ENCODE measurements at places on chromosomes 3 and 15.

DNA sequence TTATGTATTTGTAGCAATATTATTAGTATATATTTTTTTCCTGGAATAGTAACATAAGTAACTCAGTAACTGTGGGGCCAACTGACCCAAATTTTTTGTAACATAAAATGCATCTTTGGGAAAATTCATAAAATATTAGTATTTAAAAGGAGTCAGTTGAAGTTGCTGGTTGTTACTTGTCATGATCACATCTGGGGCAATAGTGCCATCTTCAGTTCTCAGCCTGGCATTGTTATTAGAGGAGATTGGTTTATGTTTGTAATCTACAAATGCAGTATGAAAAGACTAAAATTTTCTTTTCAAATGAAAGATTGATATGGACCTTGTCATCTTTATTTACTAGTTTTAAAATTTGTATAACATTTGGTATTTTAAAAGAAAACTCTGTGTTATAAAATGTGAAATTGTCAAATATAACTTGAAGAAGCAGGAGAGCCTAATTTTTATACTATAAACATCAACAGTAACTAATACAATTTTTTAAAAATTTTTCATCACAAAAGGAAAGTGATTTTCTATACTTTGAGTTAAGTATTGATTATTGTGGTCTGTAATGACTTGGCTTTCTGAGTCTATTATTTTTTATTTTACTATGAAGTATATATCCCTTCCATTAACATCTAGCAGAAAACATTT lies 38.8 kb upstream of the MLF1 start:
- DNase-seq = peak; percentile 45

- DNase-seq = peak; percentile 93
Observed at GRCh38 chr3:172355836-172356235, 92.4 kb downstream of the GHSR start.

GRCh38 chr15:81301815-81302399 lies 22.0 kb downstream of the STARD5 start:
- no peak for DNase-seq

GRCh38 chr3:44237161-44237560 lies 4.5 kb upstream of the TOPAZ1 start:
- DNase-seq = no peak

DNA sequence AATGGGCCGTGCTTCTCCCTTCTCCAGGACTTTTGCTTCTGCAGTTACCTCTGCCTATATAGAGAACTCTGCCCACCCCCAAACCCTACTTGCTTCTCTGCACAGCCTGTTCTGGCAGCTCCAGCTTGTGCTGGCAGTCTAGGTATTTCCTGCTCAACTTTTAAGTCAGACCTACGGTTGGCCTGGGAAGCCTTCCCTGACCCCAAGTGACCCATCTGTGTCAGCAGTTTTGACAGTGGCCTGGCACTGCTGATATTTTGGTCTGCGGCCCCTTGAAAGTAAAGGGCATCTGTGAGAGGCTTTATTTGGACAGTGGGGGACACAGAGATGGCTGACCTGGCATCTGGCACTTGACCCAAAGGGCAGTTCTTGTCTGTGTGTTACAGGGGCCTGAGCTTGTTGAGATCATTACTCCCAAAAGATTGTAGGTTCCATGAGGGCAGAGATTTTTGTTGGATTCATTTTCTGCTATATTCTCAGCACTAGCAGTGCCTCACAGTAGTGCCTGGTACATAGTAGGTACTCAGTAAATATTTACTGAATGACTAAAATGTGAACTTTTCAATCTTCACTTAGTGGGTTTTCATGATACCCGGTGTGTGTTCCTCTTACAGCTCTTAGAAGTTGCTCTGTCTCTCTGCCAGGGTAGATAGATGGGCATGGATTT lies 55.2 kb upstream of the TRAK1 start:
- DNase-seq = no peak

GRCh38 chr15:52295421-52296001 lies at the start of gene MYO5C:
Gene MYO5C, minus strand, starts transcription at chr15:52295804. Its CDS starts 168 bp downstream, at chr15:52295636.
- peak; percentile 82 for DNase-seq

DNA sequence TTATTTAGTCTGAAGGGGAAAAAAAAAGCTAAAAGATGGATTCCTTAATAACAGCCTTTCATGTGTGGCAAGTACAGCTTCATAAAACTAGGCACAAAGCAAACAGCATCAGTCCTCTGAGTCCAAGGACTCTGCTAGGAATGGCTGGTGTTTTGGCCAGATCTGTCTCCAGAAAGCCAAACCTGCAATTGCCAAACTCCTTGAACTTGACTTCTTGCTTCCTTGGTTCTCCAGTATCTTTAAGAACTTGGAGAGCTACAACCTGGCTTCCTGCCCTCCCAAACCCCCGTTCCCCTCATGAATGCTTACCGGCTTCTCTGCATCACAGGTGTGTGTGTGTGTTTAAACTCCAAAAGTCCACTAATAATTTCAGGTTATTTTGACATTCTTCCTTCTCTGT lies 1.6 kb upstream of the PLOD2 start:
- no peak for DNase-seq

- DNase-seq = no peak
Observed at GRCh38 chr3:134606033-134607025, 44.5 kb downstream of the KY start.

GRCh38 chr3:141796889-141797781 lies 33.9 kb downstream of the GRK7 start:
- peak; percentile 39 for DNase-seq

DNA sequence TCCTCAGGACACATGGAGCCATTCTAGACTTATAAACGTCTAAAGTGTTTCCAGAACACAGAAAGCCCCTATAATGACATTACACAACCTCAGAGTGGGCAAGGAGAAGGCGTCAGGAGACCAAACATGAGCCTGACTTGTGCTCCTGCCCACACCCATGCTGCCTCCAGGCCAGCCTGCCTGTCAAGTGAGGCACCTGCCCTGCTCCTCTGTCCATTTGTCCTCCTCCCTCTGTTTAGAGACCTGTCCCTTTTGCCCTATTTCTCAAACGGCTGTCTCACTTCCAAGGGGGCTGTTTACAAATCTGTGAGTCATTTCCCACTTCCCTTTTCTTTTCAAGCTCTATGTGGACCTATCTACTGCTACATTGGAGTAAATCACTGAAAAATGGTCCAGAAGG lies 21.0 kb downstream of the ZDHHC3 start:
- DNase-seq = peak; percentile 29

DNA sequence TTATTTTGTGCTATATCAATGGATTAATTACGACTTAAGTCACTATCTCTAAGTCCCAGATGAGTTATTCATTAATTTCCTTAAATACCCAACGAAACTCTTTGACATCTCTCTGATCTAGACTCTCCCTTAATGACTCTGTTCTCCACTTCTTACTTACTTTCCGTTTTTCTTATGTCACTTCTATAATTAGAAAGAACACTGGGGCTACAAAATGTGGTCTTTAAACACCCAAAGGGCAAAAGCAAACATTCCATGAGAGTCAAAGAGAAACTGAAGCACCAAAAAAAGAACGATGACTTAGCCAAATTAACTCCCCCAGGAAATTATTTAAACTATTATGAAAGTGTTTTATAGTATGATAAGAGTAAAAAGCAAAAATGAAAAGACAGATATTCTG lies 166.4 kb upstream of the UBE2E2 start:
- no peak for DNase-seq

DNA sequence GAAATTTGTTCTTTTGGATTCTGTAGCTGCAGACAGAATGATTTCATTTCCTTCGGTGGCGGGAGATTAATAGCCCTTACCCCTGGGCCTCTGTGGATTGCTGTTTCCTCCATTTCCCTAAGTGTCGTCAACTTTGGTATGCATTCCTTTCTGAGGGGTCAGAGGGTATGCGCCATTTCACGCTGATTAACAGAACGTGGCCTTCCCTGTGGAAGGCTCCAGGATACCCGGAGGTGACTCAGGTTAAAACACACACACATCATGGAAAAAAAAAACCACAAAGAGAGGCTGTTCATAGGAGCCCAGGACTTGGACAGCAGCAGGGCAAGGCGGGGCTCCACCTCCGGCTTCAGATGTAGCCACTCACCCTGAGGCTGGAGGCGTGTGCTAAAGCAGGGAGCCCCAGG lies 51.9 kb downstream of the EPHB1 start:
- DNase-seq = peak; percentile 80

DNA sequence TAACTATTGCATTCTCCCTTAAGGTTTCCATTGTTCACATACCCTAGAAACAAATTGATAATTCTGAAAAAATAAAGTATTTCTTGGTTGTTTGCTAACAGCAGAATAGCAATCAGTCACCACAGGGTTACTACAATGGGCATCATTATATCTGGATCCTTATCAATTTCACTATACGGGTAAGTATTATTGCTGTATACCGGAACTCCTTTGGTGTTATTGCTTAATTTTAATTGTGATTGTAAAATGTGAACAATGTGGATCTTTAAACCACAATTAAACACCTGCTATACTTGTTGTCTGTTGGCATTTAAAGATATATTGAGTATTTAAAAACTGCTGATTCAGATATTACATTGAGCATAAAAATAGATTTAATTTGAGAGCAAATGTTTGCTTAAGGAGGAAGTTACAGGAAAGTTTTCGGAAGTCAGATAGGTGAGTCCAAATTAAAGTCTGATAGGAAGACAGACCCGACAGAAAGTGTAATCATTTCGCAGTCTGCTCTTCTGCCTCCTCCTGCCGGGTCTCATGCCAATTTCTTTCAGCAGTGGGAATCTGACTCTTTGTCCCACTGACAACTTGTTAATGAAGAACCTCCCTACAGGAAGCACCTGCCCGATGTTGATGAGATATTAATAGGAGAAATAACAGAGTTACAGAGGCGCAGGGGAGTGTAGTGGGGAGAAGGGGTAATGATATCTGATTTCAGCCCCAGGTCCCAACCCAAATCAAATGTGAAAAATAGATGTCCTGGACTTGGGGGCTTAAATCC lies 169.7 kb upstream of the TBC1D5 start:
- DNase-seq = no peak

- peak; percentile 91 for DNase-seq
Observed at GRCh38 chr3:158725348-158726011, 6.8 kb downstream of the RARRES1 start.

DNA sequence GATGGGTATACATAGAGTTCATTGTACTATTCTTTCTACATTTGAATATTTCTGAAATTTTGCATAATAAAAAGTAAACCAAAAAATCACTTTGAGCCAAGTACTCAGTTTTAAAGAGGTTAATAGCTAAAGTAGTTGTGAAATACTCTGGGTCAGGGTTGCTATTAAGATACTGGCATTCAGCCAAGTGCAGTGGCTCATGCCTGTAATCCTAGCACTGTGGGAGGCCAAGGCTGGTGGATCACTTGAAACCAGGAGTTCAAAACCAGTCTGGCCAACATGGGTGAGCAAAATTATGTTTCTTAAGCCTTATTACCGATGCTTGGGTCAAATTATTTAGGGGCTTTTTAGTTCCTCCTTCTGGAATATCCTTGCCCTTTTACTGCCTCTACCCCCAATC lies 122.0 kb upstream of the MELTF start:
- peak; percentile 56 for DNase-seq

- DNase-seq = no peak
Observed at GRCh38 chr3:46710671-46711295, 6.9 kb downstream of the PRSS50 start.

DNA sequence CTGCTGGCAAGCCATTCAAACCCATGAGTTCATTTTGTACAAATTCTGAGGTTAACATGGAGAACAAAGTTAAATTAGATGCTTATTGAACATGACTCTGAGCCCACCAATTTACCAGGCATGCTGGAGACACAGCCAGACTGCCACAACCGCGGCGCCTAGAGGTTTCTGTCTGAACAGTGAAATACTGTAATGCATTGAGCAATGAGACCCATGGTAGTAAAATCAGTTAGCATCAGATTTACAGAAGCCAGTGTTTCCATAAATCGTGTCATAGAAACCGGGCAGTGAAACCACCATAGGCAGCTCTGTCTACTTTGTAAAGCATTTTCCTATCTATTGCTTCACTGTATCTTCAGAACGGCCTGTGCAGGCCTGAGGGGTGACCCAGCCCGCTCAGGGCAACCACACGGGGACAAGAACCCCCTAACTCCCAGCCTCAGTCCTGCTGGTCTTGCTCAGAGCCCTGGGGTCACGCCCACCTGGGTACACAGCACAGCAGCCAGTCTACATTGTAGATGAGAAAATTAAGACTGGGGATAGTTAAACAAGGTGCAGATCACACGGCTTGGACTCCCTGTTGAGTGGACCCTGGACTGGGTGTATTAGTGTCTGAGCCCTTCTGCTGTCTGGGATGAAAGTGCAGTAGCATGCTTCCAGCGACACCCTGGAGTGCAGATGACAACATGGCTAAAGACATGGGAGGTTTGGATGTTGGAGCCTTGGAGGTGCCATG lies 44.2 kb downstream of the MGLL start:
- no peak for DNase-seq

DNA sequence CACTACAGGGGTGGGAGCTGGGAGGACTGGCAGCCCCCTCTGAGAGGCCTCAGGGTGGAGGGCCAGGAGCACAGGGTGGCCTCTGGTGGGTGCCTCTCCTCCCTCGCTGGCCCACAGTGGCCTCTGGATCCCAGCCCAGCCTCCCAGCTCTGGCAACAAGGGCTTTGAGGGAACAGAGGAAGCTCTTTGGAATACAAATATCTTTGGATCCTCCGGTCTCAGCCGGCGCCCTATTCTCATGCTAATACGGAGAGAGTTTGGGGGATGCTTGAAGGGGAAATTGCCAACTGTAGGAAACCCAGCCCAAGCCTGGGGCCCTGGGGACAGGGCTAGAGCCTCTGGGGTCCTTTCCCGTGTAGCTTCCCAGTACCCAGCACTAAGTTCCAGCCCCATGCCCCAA lies 33.4 kb upstream of the INSYN1 start:
- peak; percentile 46 for DNase-seq

Measured in astrocyte of the hippocampus (primary cell).